Stimulated activated CD4-positive, alpha-beta T cell treated with anti-CD3 and anti-CD28 coated beads, Interleukin-2, amount 100 ng/mL, for 24 hours (primary cell): ENCODE measurements at places on chromosomes 5 and 9.
A peak's percentile ranks its signal among the peaks of the same experiment; 100 is the strongest.

DNA sequence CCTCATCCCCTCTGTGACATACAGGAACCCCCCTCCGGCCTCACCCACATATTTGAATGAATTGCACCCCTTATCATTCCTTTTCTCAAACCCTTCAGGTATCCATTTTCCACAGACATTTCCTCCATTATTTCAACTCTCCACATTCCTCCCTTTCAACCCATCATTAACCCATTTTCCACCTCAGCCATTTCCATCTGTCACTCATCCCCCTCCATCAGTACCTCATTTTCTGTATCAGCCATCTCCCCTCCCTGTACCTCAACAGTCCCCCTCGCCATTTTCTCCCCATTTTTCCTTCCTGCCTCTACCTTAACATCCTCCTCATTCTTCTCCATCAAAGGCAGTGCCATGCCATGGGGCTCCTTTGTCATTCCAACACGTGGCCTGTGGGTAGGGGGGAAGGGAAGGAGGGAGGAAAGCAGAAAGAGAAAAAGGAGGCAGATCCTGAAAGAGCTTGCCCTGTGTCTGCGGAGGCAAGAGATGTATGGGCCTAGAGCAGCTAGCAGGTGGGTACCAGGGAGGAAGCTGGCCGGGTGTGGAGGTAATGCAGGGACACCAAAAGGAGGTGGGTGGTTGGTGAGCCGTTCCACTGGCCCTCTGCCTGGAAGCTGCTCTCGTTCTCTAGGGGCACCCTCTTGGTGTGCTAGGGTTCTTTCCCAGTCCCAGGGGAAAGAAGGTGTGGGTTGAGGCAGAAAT lies 1.5 kb downstream of the DNAJB5 start:
- no peak for DNase-seq

- no peak for DNase-seq
Observed at GRCh38 chr9:131885144-131885609, 145.3 kb upstream of the RAPGEF1 start.

DNA sequence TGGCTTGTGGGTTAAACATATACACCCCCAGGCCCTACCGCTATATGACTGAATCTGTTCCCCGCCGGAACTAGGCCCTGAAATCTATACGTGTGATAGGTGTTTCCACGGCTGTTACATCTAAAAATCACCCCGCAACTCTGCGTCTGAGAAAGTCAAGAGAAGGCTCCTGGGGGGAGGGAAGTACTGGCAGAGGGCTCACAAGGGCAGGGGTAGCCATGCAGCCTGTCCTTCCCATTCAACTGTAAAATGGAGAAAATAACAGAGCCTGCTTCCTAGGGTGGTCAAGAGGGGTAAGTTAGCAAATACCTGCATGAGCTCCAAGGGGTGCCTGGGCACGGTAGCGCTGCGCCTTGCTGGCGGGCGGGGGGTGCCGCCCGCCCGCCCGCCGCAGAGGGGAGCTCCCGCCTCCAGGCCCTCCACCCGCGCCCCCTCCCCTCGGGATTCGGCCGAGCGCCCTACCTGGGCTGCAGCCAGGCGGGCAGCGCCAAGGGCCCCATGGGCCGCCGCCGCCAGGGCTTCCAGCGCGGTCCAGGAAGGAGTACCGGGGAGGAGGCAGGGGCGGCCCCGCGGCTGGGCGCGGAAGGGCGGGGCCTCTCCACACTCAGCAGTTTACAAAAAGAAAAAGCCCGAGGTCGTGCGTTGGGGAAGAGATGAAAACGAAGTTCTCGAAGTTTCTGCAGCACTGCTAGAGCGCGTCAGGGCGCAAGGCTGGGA lies at the start of gene HACD4:
Gene HACD4, minus strand, starts transcription at position 550 of the 717 bp plus-strand sequence. Its CDS starts 50 bp downstream, at position 500.
- DNase-seq = peak; percentile 65

DNA sequence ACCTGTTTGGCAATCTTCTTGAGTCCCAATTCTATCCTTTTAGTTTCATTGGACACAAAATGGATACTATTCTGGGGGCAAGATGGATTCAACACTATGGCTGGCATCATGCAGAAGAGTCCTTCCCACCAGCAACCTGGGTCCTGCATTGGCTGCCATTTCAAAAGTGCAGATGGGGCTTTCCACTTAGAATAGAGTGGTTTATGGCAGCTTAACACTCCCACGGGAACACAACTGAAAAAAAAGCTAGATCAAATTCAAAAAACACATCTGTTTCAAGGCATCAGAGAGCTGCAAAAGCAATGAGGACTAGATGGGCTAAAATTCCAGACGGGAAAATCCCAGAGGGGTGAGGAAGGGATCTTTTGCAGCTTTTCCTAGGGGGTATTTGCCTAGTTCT lies 11.2 kb upstream of the HMHB1 start:
- DNase-seq = no peak

DNA sequence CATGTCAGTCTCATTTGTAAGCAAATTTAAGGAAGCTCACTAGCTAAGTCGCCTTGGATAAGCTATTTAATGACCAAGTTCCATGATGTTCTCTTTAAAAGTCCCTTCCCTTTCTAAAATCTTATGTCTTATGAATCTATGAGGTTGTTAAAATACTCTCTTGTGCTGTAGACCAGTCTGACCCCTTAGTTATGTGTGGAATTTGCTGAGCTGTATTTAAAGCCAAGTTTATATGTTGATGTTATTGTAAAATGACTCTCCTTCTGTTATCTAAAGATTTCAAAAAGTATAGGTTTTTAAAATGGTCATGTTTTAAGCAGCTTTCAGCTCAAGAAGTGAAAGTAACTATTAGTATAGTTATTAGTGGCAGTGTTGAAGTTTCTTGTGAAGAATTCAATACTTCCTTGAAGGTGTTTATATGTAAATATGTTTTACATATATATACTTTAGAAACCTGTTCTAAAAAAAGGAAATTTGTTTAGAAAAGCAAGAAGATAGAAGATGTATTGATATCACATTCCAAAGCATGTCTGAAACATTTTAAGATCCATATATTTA lies 92.2 kb downstream of the CDC42SE2 start:
- DNase-seq = no peak

GRCh38 chr5:82793808-82794419 lies 283.3 kb downstream of the TMEM167A start:
- DNase-seq = peak; percentile 59

DNA sequence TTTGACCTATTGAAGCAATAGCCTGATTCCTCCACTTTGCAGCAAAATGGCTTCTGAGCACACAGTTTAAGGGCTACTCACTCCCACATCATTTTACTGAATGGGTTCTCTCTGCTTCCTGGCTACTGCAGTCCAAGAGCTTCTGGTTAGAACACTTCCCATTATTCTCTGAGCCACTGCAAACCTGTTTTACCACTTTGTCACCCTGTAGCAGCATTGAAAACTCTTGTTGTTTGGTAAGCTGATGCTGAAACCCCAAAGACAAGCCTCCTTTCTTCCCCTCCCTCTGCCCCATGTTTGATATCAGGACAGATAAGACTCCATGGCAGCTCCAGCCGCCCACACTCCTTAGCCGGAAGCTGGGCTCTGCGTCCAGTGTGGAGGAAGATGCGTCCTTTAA lies 84.4 kb upstream of the RARS1 start:
- DNase-seq = no peak

DNA sequence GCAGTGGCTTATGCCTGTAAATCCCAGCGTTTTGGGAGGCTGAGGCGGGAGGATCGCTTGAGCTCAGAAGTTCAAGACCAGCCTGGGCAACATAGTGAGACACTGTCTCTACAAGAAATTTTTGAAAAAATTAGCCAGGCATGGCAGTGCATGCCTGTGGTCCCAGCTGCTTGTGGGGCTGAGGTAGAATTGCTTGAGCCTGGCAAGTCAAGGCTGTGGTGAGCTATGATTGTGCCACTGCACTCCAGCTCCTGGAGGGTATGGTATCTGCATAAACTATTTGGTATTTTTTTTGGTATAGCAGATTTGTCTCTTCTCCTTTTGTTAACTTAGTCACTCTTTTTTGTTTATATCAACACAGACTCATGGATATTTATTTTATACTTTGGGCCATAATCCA lies 61.5 kb upstream of the TEX48 start:
- no peak for DNase-seq

DNA sequence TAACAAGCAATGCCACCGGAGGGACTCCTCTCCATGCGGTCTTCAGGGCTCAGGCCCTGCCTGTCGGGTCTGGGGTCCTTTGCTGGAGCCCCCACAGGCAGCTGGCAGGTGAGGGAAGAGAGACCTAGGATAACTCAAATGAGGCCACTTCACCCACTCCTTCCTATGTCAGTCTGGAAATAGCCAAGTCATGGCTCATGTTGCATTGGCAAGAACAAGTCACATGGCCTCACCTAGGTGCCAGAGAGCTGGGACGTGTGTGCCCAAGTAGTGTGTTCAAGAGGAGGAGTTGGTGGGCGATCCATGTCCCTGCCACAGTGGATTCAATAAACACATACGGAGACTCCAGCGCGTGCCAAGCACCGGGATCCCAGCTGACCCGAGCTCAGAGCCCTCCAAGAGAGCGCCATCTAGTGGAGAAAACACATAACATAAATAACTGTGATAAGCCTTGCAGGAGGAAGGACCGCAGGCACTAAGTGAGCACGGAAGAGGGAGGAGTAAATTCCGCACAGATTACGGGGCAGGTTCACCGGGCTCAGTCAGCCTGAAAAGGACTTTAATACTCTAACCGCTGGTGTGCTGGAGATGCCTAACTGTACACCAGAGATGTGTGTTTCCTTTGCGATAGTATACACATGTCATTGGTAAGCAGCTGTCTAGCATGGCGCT lies 580.8 kb downstream of the CCDC171 start:
- DNase-seq = no peak

GRCh38 chr5:21049901-21050300 lies 1061.9 kb upstream of the CDH18 start:
- DNase-seq = no peak
